ENCODE measurements at places on chromosomes 12 and 14.

DNA sequence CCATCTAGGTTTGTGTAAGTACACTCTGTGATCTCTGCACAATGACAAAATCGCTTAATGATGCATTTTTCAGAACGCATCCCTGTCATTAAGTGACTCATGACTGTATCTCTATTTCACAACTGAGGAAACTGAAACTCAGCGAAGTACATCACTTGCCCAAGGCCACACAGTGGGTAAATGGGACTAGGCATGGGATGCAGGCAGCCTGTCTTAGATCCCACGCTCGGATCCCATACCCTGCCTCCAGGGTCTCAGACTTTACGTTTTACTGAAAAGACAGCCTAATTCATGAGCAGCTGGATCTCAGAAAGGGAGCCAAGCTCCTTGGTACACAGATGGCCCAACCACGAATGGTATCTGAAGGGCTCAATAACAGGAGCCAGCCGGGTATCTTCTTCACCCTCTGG is 2.4 kb upstream of the MLEC start:
- DNase-seq, result no peak

GRCh38 chr12:108633534-108634248 is at the start of gene SELPLG:
SELPLG (minus strand) TSS chr12:108633894; CDS start chr12:108624307, 9,587 bp downstream.
- DNase-seq, result peak; percentile 88

DNA sequence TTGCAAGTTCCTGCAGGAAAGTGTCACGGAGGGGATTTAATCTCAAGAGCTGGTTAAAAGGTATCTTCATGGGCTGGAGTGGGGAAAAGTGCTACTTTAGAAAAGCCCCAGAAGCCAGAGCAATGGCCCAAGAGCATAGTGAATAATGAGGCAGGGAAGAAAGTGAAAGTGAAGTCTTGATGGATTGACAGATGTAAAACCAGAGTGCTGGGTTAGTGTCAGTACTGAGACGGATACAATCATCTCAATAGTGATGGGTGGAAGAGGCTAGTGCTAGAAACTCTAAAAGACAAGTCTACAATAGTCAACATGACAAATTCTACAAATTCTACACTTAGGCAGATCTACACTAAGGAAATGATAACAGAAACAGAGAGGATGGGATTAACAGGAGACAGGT is 68.1 kb downstream of the CIT start:
- DNase-seq, result no peak

DNA sequence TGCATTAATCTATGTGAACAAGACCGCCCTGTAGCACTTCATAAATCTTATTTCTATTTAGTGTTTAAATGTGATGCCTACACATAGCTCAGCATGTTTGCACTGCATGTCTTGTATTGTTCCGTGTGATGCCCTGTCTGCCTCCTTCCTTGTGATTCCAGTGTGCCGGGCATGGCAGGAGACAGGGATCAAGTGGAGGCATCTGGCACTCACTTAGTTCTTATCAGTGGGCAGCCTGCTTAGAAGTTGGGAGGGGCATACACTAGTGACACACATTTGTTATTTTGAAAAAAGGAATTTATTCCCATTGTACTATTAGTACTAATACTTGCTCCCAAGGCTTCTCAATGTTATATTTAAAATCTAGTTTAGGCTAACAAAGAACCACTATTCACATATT is 176.4 kb downstream of the KCNA5 start:
- DNase-seq, result no peak

GRCh38 chr12:71441836-71442566 is 2.4 kb downstream of the LGR5 start:
- no peak for DNase-seq

GRCh38 chr12:112907415-112908157 is 824 bp downstream of the OAS1 start:
- DNase-seq, result no peak

DNA sequence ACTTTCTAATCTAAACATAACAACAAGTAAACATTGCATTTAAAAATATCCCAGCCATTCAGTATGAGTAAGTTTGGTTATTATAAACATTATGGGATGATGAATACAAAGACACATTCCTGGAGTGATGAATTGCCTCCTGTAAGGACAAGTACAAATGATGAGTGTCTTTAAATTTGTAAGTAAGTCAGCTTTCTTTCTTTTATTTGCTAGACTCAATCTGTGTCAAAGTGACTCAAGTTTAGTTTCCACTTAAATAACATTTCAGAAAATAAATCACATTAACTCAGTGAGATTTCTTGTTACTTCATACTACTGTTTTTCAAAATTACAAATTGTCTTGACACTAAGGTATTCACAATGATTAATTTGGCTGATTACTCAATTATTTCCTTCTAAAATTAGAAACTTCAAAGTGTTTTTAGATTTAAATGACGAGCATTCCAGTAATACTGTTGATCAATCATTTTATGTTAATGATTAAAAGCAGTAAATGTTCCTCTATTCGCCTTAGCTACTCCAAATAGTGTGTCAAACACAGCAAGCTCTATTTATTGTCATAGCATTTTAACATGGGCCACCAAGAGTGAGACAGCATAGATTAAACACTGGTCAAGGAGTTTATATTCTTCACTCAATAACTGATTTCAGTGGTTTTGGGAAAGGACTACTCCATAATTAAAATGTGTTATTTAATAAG is 658.0 kb upstream of the MDGA2 start:
- DNase-seq, result no peak
